ENCODE measurements at places on chromosomes 5 and 9.

GRCh38 chr5:1502046-1502736 is 21.6 kb downstream of the LPCAT1 start:
- peak; percentile 33 for DNase-seq

GRCh38 chr5:35820735-35821134 is 36.0 kb upstream of the IL7R start:
- no peak for DNase-seq

GRCh38 chr5:115578657-115579056 is 23.6 kb downstream of the TICAM2 start:
- DNase-seq = no peak

GRCh38 chr5:50665091-50665490 is 1.3 kb upstream of the PARP8 start:
- no peak for DNase-seq

DNA sequence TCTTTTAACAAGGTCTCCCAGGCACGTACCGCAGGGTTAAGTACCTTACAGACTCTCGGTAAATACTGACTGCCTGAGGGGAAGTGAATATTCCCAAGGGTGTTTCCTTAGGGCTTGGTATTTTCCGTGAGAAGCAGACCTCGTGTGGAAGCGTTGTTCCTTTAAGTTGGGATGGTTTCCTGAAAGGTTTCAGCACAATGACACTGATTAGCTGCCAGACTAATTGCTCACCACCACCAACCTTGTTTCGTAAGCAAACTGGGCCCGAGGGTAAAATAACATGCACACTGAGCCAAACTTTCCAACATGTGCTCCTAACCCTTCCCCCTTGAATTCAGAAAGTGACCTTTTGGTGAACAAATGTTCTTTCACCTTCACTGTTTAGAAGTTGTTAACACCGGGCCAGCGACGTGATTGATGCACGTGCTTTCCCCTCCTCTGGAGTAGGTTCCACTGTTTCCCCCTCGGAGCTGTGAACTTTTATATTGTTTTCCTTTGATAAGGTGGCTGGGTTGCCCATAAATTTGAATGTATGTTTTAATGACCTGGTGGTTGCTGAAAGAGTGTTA is 128.1 kb upstream of the RPS23 start:
- DNase-seq = peak; percentile 39
